T-cell (primary cell): ENCODE measurements at places on chromosomes 12 and 14. TPM values are rescaled to one million over a fixed set of nuclear protein-coding genes. Genes with fewer than 3 reads are reported as not detected.

- H3K27me3 ChIP-seq = peaks cover 2% of the 10 kb centered on the region
- H3K27ac ChIP-seq = no peak overlapping the region
- H3K4me1 ChIP-seq = peaks cover 3% of the 10 kb centered on the region
Measured at GRCh38 chr12:6205761-6206160, 5.6 kb downstream of the CD9 start.

- no peak for DNase-seq
- no peaks in the 10 kb centered on the region for H3K27me3 ChIP-seq
- H3K27ac ChIP-seq = no peak overlapping the region
- H3K4me3 ChIP-seq = no peak overlapping the region
- H3K4me1 ChIP-seq = peaks cover 30% of the 10 kb centered on the region
- H3K36me3 ChIP-seq = no peaks in the 10 kb centered on the region
Measured at GRCh38 chr12:22539055-22539454, 5.3 kb downstream of the C2CD5 start.

DNA sequence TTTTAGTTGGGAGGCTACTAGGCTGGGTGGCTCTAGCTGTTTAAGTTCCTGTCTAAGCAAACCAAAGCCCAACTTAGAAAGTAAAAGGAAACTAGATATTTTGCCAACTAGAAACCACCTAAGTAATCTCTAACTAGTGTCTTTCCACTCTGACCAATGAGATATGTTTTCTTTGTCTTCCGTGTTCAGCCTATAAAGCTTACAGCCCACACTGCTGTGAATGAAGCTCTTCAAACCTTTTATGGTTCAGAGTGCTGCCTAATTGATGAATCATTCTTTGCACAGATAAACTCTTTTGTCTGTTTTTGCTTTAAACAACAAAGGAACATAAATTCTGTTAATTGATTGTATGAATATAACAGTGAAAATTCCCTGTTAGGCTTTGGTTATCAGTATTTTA is 66.1 kb downstream of the FUT8 start:
- no peaks in the 10 kb centered on the region for H3K36me3 ChIP-seq
- no peak overlapping the region for H3K27ac ChIP-seq
- DNase-seq = no peak
- H3K27me3 ChIP-seq = no peaks in the 10 kb centered on the region

GRCh38 chr14:94388027-94388383 is 397 bp downstream of the SERPINA1 start:
- DNase-seq = no peak
- no peak overlapping the region for H3K4me3 ChIP-seq
- H3K27me3 ChIP-seq = peaks cover 6% of the 10 kb centered on the region
- no peaks in the 10 kb centered on the region for H3K36me3 ChIP-seq

DNA sequence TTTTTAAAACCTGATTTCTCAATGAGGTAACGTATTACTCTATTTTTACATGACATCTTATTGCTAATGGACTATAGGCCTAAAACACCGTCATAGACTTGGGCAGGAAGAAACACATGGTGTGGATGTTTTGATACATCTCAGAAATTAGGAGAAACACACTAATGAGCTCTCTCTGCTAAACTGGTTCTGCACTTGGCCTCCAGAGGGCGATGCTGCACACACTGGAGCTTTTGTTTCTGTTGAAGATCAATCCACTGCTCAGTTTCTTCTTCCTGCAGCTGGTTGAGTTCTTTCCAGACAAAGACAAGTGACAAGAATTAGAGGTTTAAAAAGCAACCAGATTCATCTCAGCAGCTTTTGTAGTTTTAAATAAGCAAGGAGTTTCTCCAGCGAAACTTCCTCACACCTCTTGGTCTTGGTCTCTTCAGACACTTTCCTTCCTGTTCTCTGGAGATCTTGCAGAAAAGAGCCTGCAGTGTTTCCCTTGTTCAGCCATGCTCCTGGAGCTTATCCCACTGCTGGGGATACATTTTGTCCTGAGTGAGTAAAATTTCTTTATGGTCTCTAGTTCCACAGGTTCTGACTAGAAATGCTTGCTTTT is 178.5 kb upstream of the OR4E1 start:
- H3K4me3 ChIP-seq = peak overlapping the region; percentile 43
- DNase-seq = peak; percentile 62
- H3K36me3 ChIP-seq = no peaks in the 10 kb centered on the region
- no peaks in the 10 kb centered on the region for H3K27me3 ChIP-seq

- no peaks in the 10 kb centered on the region for H3K36me3 ChIP-seq
- no peak for DNase-seq
- no peak overlapping the region for H3K27ac ChIP-seq
- no peaks in the 10 kb centered on the region for H3K27me3 ChIP-seq
- no peaks in the 10 kb centered on the region for H3K4me1 ChIP-seq
Measured at GRCh38 chr14:42508209-42508946, 901.7 kb downstream of the LRFN5 start.

DNA sequence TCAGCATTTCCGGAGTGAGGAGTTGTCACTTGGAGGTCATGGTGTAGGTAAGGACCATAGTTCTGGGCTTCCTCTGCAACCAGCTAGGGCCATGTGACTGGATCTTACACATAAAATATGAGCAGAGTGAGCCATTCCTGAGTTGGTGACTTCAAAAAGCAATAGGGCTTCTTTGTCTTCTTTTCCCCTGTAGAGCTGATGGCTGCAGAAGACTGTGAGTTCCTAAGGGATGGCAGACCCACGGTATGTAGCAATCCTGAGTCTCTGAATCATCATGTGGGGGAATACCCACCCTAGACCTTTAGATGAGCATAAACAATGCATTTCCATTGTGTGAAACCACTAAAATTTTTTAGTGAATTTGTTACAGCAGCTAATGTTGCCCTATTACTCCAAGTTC is 151.1 kb upstream of the TBX3 start:
- no peak for DNase-seq
- no peaks in the 10 kb centered on the region for H3K36me3 ChIP-seq
- H3K27ac ChIP-seq = no peak overlapping the region

- H3K27ac ChIP-seq = no peak overlapping the region
- peaks cover 46% of the 10 kb centered on the region for H3K27me3 ChIP-seq
- peaks cover 7% of the 10 kb centered on the region for H3K4me1 ChIP-seq
- no peaks in the 10 kb centered on the region for H3K36me3 ChIP-seq
- peak; percentile 54 for DNase-seq
Measured at GRCh38 chr14:101442451-101442850, 118.8 kb upstream of the DIO3 start.

GRCh38 chr14:21024585-21025370 is at the start of gene NDRG2:
TSS of gene NDRG2 (minus strand) at chr14:21025061. CDS start at chr14:21023315, 1,746 bp downstream.
- H3K4me3 ChIP-seq = peak within 1 kb of the TSS; percentile 61
- peak within 1 kb of the TSS; percentile 35 for H3K27ac ChIP-seq
- H3K36me3 ChIP-seq = no peaks in the 10 kb centered on the region
- peak; percentile 63 for DNase-seq
- H3K27me3 ChIP-seq = peaks cover 3% of the 10 kb centered on the region

DNA sequence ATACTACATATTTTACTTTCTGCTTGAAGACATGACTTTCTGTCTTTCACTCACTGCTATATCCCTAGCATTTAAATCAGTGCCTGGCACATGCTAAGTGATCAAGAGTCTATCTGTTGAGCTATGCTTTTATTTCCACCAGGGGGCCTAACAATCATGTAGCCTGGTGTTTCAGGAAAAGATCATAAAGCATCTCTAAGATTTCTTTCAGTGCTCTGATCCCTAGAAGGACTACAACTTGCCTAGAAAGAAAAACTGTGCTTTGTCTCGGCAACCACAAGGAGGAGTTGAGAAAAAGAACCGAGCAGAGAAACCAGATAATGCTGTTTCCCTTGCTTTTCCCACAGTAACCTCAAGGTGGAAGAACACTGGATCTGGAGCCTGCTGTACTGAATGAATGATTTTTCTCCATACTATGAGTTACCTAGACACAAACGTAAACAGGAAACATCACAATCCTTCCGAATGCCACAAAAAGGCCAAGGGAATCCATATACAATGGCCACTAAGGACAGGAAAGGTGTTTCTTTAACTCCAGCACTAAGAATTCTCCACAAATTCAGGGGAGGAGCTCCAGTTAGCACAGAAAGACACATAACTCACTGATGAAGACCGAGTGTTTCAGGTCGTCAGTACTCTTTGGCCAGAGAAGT is 1.2 kb downstream of the CRY1 start:
- no peaks in the 10 kb centered on the region for H3K36me3 ChIP-seq
- peaks cover 28% of the 10 kb centered on the region for H3K4me1 ChIP-seq
- H3K4me3 ChIP-seq = peak overlapping the region; percentile 100
- no peaks in the 10 kb centered on the region for H3K27me3 ChIP-seq

- peak overlapping the region; percentile 98 for H3K27ac ChIP-seq
- peaks cover 58% of the 10 kb centered on the region for H3K4me1 ChIP-seq
Measured at GRCh38 chr14:24430143-24430681, 458 bp downstream of the KHNYN start.

DNA sequence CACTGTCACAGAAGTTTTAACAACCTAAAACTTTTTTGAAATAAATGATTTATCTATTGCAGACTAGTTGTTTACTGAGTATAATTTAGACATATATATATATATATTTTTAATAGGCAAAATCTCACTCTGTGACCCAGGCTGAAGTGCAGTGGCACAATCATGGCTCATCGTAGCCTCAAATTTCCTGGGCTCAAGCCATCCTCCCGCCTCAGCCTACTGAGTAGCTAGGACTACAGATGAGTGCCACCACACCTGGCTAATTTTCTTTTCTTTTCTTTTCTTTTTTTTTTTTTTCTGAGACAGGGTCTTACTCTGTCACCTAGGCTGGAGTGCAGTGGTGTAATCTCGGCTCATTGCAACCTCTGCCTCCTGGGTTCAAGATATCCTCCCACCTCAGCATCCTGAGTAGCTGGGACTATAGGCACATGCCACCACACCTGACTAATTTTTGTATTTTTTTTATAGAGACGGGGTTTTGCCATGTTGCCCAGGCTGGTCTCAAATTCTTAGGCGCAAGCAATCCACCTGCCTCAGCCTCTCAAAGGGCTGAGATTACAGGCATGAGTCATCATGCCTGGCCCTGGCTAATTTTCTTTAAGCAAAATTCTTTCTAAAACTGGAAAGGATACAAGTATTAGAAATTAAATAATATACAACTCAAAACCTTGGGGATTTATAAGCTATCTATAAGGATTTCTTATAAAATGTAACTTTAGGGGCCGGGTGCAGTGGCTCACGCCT is 23.1 kb downstream of the EEA1 start:
- peaks cover 19% of the 10 kb centered on the region for H3K4me1 ChIP-seq
- no peaks in the 10 kb centered on the region for H3K27me3 ChIP-seq
- DNase-seq = no peak
- H3K4me3 ChIP-seq = no peak overlapping the region
- H3K36me3 ChIP-seq = no peaks in the 10 kb centered on the region

DNA sequence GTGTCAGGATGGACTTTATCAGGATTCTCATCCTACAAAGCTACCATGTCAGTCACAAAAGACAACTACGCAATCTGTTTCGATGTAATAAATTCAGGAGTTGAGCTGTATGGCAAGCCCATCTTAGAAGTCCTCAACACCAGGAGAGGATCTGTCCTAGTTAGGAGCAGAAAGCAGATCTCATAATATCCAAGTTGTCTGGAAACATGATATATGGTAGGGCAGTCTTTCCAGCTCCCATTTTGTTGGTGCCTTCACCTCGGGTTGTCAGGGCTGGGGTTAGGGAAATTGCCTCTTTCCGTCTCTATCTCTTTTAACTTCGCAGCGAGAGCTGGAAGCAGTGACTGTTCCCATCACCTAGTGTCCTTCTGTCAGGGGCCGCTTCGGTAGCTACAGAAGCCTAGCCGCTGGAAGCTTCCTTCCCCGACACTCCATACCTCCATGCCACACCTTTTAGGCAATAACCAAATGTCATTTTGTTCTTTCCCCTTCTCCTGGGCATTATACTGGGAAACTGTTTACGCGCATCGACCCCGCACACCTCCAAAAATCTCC is 1.4 kb downstream of the NIN start:
- no peak for DNase-seq
- H3K27ac ChIP-seq = peak overlapping the region; percentile 70
- peak overlapping the region; percentile 64 for H3K4me3 ChIP-seq
- H3K27me3 ChIP-seq = no peaks in the 10 kb centered on the region
- H3K4me1 ChIP-seq = peaks cover 37% of the 10 kb centered on the region
- H3K36me3 ChIP-seq = peaks cover 6% of the 10 kb centered on the region

- no peaks in the 10 kb centered on the region for H3K27me3 ChIP-seq
- H3K4me3 ChIP-seq = no peak overlapping the region
- peaks cover 54% of the 10 kb centered on the region for H3K36me3 ChIP-seq
- no peak for DNase-seq
- H3K27ac ChIP-seq = no peak overlapping the region
- H3K4me1 ChIP-seq = peaks cover 51% of the 10 kb centered on the region
Measured at GRCh38 chr14:61499991-61500390, 178.6 kb downstream of the PRKCH start.

The TMEM179 gene
- not detected for total RNA-seq

The IL26 gene
- total RNA-seq = not detected

The BAG5 gene
- total RNA-seq = 31.1 TPM

The APOLD1 gene
- 0.82 TPM for total RNA-seq

The KRT3 gene
- total RNA-seq = not detected

The SLC38A4 gene
- total RNA-seq = 0.13 TPM

The SLC6A12 gene
- not detected for total RNA-seq
